Subcutaneous adipose tissue (tissue), 4 donors: ENCODE measurements at places on chromosomes 6 and 20. TPM values are rescaled to one million over a fixed set of nuclear protein-coding genes. Genes with fewer than 3 reads are reported as not detected.

HMGCLL1 gene
- total RNA-seq = 5.8 TPM

IMPG1 gene
- total RNA-seq = not detected

RING1 gene
- total RNA-seq = 19.0 TPM

SLC17A4 gene
- not detected for total RNA-seq

CST1 gene
- total RNA-seq = not detected

FUT9 gene
- not detected for total RNA-seq

KIAA0408 gene
- 7.2 TPM for total RNA-seq

PNLDC1 gene
- not detected for total RNA-seq

ERVFRD-1 gene
- total RNA-seq = 0.65 TPM

WFDC10B gene
- not detected for total RNA-seq

MTCH1 gene
- 186 TPM for total RNA-seq
